ENCODE measurements at places on chromosomes 3 and 15. TPM values are rescaled to one million over a fixed set of nuclear protein-coding genes. Genes with fewer than 3 reads are reported as not detected.

GRCh38 chr15:67914537-67915460, 75.0 kb upstream of the RNU6-1 start:
- DNase-seq: peak; percentile 57

DNA sequence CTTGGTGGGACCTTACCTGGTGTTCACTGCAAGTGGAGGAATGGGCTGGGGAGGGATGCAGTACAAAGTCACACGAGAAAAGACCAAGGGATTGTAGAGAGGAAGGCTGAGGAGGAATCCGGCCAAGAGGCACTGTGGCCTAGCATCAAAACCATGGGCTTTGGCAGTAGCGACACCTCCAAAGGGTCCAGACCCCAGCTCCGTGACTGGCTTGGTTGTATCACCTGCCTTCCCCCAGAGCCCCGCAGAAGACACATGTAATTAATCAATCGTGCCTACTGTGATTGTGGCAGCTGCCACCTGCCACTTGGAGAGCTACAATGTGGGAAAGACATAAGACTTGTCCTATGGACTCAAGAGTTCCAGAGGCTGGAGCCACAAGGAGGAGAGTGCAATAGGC, 54.7 kb downstream of the ST8SIA2 start:
- no peak for DNase-seq

DNA sequence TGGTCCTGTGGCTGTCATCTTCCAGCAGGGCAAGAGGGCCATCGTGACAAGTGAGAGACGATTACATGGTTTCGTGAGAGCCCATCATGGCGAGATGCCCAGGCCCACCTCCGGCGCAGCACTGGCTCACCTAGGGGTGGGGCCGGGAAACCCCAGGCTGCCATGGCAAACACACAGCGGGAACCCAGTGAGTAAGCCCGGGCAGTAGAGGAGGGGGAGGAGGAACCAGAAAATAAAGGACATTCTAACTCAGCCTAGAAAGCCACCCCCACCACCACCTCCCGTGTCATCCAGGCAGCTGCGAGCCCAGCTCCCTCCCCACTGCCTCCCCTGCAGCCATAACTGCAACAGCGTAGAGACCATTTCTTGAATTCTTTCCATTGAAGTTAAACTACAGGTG, 52.3 kb downstream of the PCSK6 start:
- no peak for DNase-seq

The HACD2 gene
- 26.6 TPM for total RNA-seq

GRCh38 chr3:118641608-118642007, 393.0 kb downstream of the IGSF11 start:
- DNase-seq: no peak

The ROBO1 gene
- total RNA-seq: 18.7 TPM

The SNX22 gene
- total RNA-seq: 29.8 TPM

- no peak for DNase-seq
Observed at GRCh38 chr3:189941125-189941524, 179.6 kb downstream of the P3H2 start.

- DNase-seq: no peak
Observed at GRCh38 chr3:71492566-71492965, 91.0 kb downstream of the FOXP1 start.

DNA sequence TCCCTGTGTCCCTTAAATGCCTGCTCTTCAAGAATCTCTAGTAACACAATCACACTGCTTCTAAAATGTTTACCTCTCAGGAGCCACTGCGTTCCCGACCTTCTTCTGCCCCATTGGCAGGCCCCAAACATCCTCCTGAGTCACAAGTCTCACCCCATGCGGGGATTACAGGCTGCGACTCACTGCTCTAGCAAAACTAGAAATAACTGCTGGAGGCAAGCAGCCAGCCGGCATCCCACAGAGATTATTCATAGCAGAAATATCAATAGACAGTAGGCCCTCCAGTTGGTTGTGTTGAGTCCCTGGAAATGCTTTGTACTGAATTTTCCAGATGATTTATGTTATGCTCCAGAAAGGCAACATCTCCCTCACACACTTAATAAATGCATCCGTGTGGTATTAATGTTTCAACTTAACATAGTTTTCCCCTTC, 64.8 kb downstream of the RFTN1 start:
- peak; percentile 74 for DNase-seq

The C3orf20 gene
- 0.10 TPM for total RNA-seq

- no peak for DNase-seq
Observed at GRCh38 chr15:100681335-100681746, 79.0 kb downstream of the ASB7 start.

The MFGE8 gene
- total RNA-seq: 412 TPM

DNA sequence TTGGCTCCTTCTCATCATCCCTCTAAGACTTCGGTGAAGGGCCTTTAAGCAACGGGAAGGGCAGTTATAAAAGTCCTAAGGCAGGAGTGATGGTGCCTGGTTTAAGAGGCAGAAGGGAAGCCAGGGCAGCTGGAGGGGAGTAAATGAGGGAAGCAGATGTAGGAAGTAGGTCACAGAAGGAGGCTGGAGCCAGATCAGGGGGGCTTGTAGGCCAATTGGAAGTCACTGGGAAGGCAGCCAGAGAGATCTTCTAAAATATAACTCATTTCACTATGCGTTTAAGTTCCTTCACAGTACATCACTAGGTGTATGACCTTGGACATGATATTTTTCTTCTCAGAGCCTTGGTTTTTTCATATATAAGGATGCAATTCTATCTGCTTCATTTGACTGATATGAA, 94.7 kb downstream of the MYH15 start:
- no peak for DNase-seq
